Lung (tissue), 17 donors: ENCODE measurements at places on chromosomes 5 and 9.
A peak's percentile ranks its signal among the peaks of the same experiment; 100 is the strongest.

DNA sequence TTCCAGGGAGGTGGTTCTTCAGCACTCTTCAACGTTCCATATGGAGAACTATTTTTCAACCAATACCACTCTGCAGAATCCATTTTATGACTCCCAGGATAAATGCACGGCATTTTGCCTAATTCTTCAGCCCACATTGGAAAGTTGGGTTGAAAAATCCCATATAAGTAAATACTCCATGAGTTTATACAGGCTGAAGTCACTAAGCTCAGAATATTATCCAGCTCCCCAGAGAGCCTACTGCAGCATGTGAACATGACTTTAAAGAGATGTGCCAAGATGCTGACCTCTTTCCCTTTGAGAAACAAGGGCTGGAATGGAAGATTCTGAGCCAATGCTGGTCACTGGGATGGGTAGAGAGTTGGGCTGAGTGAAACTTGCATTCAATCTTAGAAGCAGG, 111.9 kb upstream of the SLIT3 start:
- DNase-seq: no peak

DNA sequence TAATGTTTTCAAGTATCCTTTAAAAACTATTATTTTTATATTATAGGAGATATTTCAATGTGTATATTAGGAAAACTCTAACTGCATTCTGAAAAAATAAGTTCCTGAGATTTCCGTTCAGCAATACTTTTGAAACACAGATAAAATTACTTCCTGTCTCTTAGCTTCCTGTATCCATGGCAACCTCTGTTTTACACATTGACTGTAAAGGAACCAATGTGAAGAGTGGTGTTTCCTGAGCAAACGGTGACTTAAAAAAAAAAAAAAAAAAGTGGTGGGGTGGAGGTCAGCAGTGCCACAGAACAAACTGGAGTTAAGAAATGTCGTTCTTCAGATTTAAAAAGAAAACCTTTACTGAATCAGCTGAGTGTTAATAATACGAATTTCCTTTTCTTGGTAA, at the start of gene LRRC70:
Gene LRRC70 (plus strand): TSS at position 280 of the 400 bp plus-strand sequence. CDS start 620 bp downstream, outside the sequence.
- DNase-seq: peak; percentile 79

- DNase-seq: no peak
Measured at GRCh38 chr9:35508069-35508468, 18.2 kb downstream of the RUSC2 start.

- peak; percentile 86 for DNase-seq
Measured at GRCh38 chr9:91945277-91946085, 4.5 kb downstream of the ROR2 start.

GRCh38 chr5:151071848-151072629, 8.8 kb downstream of the TNIP1 start:
- no peak for DNase-seq

DNA sequence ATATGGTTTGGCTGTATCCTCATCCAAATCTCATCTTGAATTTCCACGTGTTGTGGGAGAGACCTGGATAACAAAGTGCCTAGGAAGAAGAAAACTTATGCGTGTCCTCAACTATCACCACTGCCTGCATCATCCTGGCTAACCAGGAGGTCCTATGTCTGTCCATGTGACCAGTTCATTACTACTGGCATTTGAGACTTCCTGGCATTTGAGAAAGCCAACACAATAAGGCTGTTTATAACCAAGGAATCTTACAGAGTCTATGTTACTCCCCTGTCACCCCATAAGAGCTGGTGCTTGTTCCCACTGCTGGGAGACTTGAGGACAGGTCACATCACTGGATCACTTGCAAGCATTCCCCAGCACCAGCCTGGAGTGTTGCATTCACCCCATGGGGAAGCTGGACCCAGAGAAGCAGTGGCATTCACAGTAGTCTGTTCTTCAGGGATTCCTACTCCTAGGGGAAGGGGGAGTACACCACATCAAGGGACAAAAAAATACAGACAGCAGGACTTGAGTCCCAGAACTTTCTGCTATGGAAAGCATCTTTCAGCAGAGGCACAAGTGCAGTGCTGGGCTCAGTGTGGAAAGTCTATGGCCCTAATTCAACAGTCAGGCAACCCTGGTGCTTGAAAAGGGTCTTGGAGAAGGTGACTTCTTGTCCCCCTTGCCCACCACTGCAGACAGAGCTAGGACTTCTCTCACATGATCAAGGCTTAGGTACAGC, 717.1 kb downstream of the SEMA5A start:
- no peak for DNase-seq

DNA sequence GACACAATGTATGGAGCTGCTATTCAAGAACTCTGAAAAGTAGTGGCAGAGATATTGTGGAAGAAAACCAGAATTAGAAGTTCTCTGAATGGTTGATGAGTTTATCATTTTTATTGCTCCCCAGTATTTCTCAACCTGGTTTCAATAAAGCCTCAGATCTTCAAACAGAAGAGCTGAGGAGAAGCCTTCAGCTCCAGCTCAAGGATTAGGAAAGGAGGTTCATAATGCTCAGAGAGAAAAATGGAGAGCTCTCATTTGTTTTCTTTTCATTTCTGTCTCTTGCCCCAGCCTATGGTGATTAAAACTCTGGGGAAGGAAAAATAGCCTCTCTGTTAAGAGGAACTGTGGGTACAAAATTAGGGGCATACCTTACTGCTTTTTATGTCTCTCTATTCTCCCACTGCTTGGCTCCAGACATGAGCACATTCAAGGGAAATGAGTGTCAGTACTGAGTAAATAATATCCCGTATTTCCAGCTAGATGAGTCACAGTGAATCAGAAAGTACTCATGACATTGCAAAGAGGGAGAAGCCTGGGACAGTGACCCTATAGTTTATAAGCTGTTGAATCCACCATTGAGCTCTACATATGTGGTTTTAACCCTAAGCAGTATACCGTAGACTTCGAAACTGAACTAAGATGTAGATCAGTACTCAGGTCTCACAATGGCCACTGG, 138.1 kb downstream of the EMB start:
- no peak for DNase-seq

DNA sequence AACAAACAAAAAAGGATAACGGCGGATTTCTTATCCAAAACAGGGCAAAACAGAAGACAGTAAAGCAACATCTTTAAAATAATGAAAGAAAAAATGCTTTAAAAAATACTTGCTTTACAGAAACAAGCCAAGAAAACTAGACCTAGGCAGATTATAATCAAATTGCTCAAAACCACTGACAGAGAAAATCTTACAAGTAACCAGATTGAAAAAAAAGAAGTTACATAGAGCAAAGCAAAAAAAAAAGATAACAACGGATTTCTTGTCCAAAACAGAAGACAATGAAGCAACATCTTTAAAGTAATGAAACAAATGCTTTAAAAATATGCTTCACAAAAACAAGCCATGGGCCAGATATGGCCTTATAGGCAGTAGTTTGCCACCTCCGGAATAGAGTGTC, 51.1 kb downstream of the RICTOR start:
- no peak for DNase-seq

DNA sequence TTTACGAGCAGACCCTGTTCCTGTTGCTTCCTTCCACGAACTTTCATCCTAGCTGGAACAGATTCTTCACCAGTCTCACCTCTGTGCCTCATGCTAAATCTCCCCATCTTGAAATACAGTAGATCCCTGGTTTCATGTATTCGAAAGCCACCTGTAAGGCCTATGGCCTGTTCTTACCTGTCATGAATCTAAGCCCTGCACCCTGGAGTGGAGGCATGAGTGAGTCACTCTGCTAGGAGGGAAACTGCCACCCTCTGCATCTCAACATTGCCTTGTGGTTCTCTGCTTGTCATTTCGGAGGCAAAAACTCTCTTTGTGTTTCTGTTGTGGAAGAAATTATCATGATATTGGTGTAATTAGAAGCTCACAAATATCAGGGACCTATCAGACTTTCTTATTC, 320.0 kb downstream of the ENC1 start:
- no peak for DNase-seq

- no peak for DNase-seq
Measured at GRCh38 chr9:18666348-18666747, 192.4 kb downstream of the ADAMTSL1 start.

GRCh38 chr9:7601739-7602138, 197.8 kb downstream of the DMAC1 start:
- no peak for DNase-seq

- no peak for DNase-seq
Measured at GRCh38 chr5:167939686-167940085, 351.8 kb upstream of the WWC1 start.

- DNase-seq: no peak
Measured at GRCh38 chr9:34517185-34517584, 5.6 kb downstream of the ENHO start.

DNA sequence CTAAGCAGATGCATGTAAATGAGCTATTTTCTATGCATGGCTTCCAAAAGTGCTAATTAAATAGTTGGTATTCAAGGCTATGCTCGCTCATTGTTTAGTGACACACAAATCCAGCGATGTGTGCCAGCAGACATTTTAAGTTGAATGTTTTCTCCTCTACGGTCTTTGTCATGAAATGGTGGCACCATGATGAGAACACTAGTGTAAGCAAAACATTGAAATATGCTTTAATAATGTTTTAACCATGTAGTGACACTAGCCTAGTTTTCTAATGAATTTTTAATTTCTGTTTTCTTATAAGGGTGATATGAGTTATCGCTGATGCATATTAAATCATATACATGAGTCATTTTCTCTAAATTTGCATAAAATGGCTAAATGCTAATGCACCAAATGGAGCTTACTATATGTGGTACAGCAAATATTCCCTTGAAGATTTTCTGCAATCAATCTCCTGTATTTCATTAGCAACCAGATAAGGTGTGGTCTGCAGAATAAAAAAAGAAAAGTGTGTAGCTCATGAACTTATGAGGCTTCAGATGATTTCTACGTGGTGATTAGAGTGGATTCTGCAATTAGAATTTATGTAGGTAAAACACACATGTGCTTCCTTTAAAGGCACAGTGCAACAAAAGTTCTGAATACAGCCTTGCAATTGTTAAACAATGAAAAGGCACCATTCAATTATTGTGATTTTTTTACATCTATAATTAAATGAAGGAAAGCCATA, 226.6 kb downstream of the MEF2C start:
- DNase-seq: no peak

DNA sequence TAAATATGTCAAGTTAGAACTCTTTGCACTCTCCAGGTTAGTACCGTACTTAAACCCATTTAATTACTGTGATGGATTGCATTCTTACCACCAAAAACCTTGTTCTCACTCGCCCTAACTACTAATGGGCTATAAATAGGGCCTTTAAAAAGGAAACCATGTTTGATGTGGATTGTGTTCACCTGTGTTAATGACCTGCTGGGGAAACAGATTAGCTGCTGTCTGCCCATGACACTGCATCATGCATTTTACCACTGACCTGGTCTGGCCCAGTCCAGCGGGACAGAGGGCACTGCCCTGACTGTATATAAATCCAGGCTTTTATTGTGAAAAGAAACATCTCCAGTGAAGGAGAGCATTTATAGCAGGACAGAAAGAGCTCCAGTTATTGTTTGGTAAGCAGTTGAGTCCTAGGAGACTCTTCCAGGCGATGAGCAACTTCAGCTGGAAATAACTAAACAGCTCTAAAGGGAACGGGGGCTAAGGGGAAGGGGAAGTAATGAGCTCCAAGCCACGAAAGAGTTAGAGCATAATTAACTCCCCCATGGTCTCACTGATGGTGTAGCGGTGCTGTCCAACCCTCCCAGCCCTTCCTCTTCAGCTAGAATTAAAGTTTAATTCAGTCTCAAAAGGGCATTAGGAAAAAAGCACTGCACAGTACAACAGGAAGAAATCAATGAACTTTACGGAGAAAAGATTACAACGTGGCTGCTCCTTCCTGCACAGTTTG, 303.1 kb downstream of the ENC1 start:
- DNase-seq: no peak

GRCh38 chr9:126147936-126148870, 178.4 kb upstream of the MVB12B start:
- DNase-seq: no peak

DNA sequence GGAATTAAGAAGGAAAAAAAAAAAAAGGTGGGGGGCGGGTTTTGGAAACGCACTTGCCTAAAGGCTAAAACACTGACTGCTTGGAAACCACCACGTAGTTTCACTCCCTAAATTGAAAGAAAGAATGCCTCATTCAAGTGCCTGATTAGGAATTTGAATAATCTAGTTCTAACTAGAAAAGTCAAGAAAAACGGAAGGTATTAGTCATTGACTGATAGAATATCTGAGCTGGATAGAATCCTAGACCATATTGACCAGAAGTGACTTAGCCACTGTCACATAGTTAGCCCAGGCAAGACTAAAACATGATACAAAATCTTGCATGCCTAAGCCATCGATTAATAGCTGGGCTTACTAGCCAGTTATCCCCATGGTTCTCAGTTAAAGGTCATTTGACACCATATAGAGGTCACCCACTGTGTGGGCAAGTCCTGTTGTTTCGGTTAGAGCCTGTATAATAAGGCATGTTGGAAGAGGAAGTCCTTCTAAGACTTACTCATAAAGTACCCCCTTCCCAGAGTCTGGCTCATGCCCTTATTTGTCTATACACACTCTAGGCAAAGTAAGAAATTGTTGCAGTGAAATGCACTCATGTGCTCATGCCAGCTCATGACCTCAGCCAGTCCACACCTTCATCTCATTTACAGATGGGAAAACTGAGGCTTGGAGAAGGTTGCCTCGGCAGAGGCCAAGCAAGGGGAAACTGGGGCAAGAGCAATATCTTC, 40.2 kb downstream of the SH3RF2 start:
- DNase-seq: no peak

DNA sequence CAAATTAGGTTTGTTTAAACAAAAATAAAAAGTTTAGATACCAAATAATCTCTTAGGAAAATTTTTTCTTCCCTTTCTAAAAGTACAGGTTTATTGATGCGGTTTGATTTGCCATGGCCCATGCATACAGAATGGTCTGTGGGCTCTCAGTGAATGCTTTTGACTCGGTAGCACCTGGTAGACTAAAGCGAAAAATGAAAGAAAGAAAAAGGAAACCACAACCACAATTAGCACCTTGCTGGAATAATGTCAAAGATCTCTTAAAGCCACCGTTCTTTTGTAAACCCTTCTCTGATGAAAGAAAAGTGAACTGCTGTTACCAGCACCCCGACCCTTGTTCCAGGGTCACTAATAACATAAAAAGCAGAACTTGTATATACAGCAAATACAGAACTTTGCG, 157.9 kb downstream of the NFIB start:
- DNase-seq: no peak

DNA sequence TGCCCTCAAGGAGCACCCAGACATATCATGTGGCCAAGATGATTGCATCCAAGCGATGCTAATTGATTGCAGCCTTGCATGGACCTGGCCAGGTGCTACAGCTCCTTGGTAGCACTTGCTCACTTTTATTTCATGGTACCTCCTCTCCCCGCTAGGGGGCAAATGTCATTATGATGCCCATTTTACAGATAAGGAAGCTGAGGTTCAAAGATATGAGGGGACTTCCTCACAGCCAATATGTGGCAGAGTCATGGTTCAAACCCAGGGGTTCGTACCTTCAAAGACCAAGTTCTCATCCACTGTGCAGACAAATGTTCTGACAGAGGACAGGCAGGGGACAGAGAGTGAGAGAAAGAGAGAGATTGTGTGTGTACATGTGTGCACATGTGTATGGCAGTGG, 21.9 kb upstream of the KCNMB1 start:
- DNase-seq: no peak
